ENCODE measurements at places on chromosomes 2 and 18. TPM values are rescaled to one million over a fixed set of nuclear protein-coding genes. Genes with fewer than 3 reads are reported as not detected.

The FRZB gene
- total RNA-seq: 0.17 TPM

The STARD7 gene
- total RNA-seq: 81.0 TPM

The FZD7 gene
- 71.2 TPM for total RNA-seq

The RNF152 gene
- total RNA-seq: 18.3 TPM

The ANKRD44 gene
- total RNA-seq: 9.4 TPM

The ADD2 gene
- not detected for total RNA-seq

The COL4A4 gene
- 0.16 TPM for total RNA-seq

The NOSTRIN gene
- total RNA-seq: 0.09 TPM

The CNRIP1 gene
- 17.2 TPM for total RNA-seq

The C2orf81 gene
- total RNA-seq: 1.4 TPM

The SP140 gene
- 0.32 TPM for total RNA-seq

The M1AP gene
- not detected for total RNA-seq

The MC2R gene
- total RNA-seq: not detected

The IL37 gene
- total RNA-seq: not detected

The IL36A gene
- total RNA-seq: not detected

The SLC19A3 gene
- total RNA-seq: under 0.01 TPM

The CNGA3 gene
- 0.16 TPM for total RNA-seq

The LINC00305 gene
- not detected for total RNA-seq

The GALNT5 gene
- total RNA-seq: 30.1 TPM

The CFC1 gene
- not detected for total RNA-seq

The SAG gene
- not detected for total RNA-seq

The STON1 gene
- 6.7 TPM for total RNA-seq

The PJVK gene
- total RNA-seq: 3.3 TPM

The ITGB6 gene
- not detected for total RNA-seq

The LONRF2 gene
- under 0.01 TPM for total RNA-seq

The ZNF396 gene
- 1.4 TPM for total RNA-seq

The DSG1 gene
- not detected for total RNA-seq

The GPR75 gene
- 0.52 TPM for total RNA-seq

The RAB6D gene
- under 0.01 TPM for total RNA-seq
